Activated T-cell treated with anti-CD3 and anti-CD28 coated beads for 48 hours (primary cell): ENCODE measurements at places on chromosomes 3 and 15.

GRCh38 chr3:10547841-10548783 lies 42.7 kb upstream of the ATP2B2 start:
- DNase-seq = no peak

GRCh38 chr3:72829701-72830100 lies 18.5 kb downstream of the SHQ1 start:
- DNase-seq = no peak

- no peak for DNase-seq
These were observed 399.1 kb downstream of the SI start for GRCh38 chr3:164679245-164679644.

DNA sequence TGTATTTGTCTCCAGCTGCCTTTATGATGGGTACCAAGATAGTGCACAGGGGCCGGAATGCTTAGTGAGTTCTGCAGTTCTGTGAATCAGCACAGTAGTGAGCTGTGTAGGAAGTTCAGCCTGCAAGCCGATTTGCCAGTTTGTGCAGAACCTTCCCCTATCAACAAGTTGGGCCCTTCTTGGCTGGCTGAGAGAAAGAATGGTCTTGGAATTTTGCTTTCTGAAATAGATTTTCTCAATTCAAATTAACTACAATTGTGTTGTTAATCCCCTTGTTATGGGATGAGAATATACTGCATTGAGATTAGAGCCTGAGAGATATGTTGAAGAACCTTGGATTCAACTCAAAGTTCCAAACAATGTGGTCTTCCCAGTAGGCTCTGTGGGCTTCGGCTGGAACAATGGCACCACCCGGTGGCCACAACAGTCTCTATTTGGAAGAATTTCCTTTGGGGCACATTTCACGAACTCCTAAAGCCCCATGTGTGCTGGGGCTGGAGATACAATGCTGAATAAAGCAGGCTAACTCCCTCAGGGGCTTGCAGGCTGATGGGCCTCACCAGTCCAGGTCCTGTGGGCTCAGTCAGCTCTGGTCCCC lies 59.1 kb downstream of the TRIM42 start:
- no peak for DNase-seq

GRCh38 chr15:89243046-89243690 lies 611 bp upstream of the FANCI start:
- no peak for DNase-seq

GRCh38 chr15:69536726-69537512 lies 84.3 kb downstream of the RPLP1 start:
- DNase-seq = no peak

GRCh38 chr3:10601151-10601856 lies 95.9 kb upstream of the ATP2B2 start:
- no peak for DNase-seq

DNA sequence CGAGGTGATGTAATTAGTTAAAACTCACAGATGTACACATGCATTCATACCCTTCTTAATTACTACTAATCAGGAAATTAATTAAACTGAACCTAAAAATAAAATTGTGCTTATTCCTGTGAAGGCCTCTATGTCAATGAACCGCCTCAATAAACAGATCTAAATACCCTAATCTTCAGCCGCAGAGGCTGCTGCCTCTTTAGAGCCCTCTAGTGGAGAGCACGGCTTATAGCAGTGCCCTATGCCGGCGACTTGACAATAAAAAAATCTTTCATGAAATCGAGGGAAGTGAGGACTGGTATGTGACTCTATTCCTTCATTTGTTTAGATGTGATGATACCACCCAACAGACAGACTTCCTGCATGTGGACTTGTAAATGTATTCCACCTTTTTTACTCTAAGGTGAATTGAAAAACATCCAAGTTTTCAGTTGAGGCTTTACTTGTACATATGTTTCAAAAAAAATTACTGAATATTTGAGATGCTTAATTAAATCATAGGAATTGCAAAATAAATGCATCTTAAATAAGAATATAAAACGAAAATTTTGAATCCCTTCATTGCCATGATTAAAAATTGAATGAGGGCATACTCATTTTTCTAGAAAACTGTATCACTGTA lies 8.3 kb upstream of the EPHA3 start:
- DNase-seq = no peak

DNA sequence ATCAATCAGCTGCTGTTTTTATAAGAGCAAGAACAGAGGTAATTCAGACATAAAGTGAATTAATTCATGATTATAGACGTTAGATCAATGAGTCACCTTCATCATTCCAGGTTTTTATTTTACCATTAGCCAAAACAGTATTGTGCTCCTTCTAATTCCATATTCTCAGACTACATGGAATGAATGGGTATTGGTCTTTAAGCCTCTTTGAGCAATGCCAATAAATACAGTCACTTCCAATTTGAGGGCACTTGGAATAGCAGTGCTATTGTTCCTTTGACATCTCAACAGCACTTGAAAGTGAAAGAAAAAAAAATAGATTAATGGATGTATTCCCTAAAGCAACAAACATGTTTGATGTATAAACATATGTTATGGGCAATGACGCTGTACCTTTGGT lies 830.9 kb upstream of the CFAP20DC start:
- no peak for DNase-seq

- DNase-seq = no peak
These were observed 29.8 kb downstream of the HGD start for GRCh38 chr3:120652281-120652680.

GRCh38 chr3:73319179-73319769 lies 257.8 kb downstream of the EBLN2 start:
- DNase-seq = no peak

GRCh38 chr3:40242638-40243037 lies 66.9 kb upstream of the EIF1B start:
- DNase-seq = no peak
